Left ventricle myocardium inferior (tissue), 1 donor: ENCODE measurements at places on chromosomes 3 and 15. TPM values are rescaled to one million over a fixed set of nuclear protein-coding genes. Genes with fewer than 3 reads are reported as not detected.
A peak's percentile ranks its signal among the peaks of the same experiment; 100 is the strongest.

DNA sequence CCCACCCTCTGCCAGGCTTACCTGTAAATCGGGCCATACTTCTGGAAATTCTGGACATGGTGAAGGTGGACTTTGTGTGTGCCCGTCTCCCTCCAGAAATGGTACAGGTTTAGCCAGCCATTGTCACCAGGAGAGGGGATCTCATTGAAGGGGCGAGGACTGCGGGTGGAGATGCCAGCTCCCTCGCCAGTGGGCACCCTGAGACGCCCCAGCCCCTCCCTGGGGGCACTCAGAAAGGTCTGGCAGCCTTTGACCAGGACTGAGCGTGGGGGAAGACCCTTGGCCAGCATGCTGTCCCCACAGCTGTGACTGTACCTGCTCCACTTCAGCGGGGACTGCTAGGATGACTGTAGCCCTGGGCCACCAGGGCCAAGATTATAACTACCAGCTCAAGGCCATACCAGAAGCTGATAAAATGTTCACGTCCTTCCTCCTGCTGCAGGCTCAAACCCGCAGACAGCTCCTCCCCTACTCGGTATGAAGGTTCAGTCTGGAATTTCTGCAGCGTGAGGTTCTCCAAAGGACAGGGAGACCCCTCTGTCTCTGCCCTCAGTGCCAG lies at the start of gene CYP11A1:
TSS of gene CYP11A1 (minus strand) at position 351 of the 559 bp plus-strand sequence. CDS start at position 290, 61 bp downstream.
- peak within 1 kb of the TSS; percentile 72 for H3K4me3 ChIP-seq
- H3K27me3 ChIP-seq, result peaks cover 52% of the 10 kb centered on the region
- no peak within 1 kb of the TSS for H3K27ac ChIP-seq

GRCh38 chr3:191997093-191997492 lies 536.1 kb downstream of the PYDC2 start:
- DNase-seq, result no peak
- no peaks in the 10 kb centered on the region for H3K36me3 ChIP-seq
- H3K4me1 ChIP-seq, result no peaks in the 10 kb centered on the region
- no peak overlapping the region for H3K27ac ChIP-seq

DNA sequence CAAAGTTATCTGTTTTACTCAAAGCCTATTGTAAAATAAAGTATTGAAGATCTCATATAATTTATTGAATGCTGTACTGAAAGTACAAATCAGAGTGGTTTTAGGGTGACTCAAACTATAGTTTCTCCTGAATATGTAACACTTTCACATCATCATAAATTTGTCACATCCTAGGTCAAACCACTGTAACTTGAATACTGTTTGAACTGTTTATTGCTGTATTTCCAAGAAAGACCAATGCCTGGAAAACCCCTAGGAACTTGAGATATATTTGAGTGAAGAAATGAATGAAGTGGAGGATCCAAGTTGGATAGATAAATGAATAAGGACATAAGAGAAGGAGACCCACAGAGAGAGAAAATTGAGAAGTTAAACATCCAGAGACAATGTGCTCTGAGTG lies 348.2 kb downstream of the GRM7 start:
- no peaks in the 10 kb centered on the region for H3K4me1 ChIP-seq
- no peak overlapping the region for H3K27ac ChIP-seq
- no peaks in the 10 kb centered on the region for H3K27me3 ChIP-seq

Gene IL17RE
- 0.58 TPM for total RNA-seq
